ENCODE measurements at places on chromosomes 7 and 10.

DNA sequence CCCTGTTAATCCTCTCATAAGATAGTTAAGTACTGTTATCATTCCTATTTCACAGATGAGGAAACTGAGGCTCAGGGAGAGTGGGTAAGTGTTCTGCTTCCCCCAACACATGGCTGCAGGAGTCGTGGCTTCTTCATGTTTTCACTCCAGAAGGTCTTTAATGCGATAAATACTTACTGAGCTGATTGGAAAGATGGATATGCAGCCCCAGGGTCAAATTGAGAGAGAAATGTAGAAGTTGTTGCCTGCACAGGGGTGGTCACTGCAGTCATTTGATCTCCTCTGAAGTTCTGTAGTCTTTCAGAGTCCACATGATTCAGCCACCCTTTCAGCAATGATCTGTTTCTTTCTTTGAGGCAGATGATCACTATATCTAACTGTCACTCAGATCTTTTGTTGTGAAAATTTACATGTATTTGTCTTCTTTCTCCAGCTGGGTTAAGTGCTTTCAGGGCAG is 29.3 kb downstream of the CRCP start:
- DNase-seq: no peak

GRCh38 chr7:114084472-114085312 is 165.9 kb upstream of the PPP1R3A start:
- no peak for DNase-seq

GRCh38 chr10:29140151-29140550 is 148.7 kb upstream of the LYZL1 start:
- DNase-seq: no peak

- DNase-seq: no peak
Observed at GRCh38 chr7:80070391-80070790, 64.2 kb upstream of the GNAI1 start.

GRCh38 chr7:147406521-147407135 is 1183.9 kb upstream of the C7orf33 start:
- DNase-seq: no peak

All from MG63 (cell line).